IMR-90 (cell line): ENCODE measurements at places on chromosomes 2 and 18. TPM values are rescaled to one million over a fixed set of nuclear protein-coding genes. Genes with fewer than 3 reads are reported as not detected.
A peak's percentile ranks its signal among the peaks of the same experiment; 100 is the strongest.

Gene MOCOS
- 1.9 and 2.2 TPM in 2 replicates for total RNA-seq

- peak; percentile 16 for DNase-seq
Observed at GRCh38 chr18:62486290-62486964, 36.4 kb upstream of the ZCCHC2 start.

Gene SGPP2
- total RNA-seq = not detected in 2 replicates

GRCh38 chr18:57431467-57432080 lies 3.6 kb upstream of the ONECUT2 start:
- DNase-seq = no peak

Gene FAM237A
- not detected in 2 replicates for total RNA-seq
